Hypothalamus (tissue), 51 donors: ENCODE measurements at places on chromosomes 11 and 22.

- no peak for DNase-seq
Observed at GRCh38 chr11:76394411-76394810, 13.3 kb downstream of the GVQW3 start.

- DNase-seq = no peak
Observed at GRCh38 chr11:122229078-122229477, 113.1 kb upstream of the BLID start.

DNA sequence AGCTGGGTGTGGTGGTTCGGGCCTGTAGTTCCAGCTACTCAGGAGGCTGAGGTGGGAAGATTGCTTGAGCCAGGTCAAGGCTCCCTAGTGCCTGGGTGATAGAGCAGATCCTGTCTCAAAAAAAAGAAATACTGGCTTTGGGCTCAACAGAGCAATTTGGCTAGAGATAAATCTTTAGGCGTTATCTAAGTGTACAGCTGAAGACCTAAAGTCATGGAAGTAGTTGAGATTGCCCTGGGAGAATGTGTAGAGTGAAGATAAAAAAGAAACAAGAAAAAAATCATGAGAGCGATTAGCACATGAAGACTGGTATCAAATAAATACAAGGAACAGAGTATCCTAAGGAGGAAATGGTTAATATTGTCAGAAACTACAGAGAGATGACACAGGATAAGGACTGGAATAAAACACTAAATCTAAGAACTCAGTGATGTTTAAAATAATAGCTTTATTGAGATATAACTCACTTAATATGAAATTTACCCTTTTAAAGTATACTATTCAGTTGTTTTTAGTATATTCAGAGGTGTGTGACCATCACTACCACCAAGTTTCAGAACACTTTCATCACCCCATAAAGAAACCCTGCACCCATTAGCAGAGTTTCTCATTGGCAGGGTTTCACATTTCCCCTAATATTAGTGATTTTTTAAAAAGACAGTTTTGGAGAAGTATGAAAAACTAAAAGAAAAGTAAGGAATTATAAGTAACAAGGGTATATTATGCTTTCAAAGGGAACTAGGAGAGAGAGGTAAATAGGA is 20.7 kb downstream of the PIK3C2A start:
- no peak for DNase-seq

DNA sequence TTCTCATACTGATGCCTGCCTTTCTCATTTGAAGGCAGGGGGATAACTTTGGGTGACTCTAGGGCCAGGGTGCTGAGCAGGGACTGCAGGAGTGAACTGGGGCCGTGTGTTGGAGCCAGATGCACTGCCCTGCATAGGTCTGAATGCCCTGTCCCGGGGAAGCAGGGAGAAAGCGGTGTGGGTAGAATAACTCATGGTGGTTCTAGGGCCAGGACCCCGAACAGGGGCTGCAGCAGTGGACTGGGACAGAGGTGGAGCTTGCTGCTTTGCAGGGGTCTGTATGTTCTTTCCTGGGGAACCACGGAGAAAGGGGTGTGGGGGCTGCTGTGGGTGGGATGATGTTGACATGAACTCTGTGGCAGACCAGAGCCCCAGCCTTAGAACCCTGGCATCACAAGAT is 52.9 kb downstream of the GAB4 start:
- no peak for DNase-seq

GRCh38 chr11:122304973-122305372 is 189.0 kb upstream of the BLID start:
- DNase-seq = no peak

GRCh38 chr22:49894322-49895054 is 23.8 kb downstream of the ALG12 start:
- no peak for DNase-seq

DNA sequence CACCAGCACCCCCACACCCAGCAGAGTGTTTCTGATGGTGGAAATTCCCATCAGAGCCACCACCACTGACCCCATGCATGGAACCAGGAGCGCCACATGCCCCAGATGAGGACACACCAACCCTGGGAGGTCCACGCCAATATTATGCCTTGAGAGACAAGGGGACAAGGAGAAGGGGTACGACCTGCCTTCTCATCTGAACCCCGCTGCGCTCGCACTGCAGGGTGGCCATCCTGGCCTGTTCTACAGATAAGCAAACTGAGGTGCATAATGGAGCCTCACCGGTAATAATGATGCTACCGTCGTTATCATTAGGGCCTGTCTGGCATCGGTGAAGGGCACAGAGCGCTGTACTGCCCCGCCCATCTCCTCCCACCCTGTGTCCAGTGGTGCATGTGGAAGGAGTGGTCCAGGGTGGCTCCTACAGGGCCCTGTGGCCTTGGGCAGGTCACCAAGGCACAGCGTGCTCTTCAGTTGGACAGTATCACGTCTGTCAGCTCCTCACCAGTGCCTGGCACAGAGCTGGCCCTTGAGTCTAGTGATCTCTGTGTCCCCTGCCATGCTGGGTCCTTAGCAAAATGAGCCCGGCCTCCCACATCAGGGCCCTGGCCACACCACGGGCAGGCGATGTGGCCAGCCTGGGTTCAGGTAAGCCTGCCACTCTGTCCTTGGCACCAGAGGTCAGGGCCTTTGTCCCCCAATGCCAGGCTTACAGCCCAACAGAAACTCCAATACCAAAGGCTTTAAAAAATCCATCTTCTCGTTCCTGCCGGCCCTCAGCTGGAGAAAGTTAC is 92.2 kb downstream of the PHF21B start:
- no peak for DNase-seq

DNA sequence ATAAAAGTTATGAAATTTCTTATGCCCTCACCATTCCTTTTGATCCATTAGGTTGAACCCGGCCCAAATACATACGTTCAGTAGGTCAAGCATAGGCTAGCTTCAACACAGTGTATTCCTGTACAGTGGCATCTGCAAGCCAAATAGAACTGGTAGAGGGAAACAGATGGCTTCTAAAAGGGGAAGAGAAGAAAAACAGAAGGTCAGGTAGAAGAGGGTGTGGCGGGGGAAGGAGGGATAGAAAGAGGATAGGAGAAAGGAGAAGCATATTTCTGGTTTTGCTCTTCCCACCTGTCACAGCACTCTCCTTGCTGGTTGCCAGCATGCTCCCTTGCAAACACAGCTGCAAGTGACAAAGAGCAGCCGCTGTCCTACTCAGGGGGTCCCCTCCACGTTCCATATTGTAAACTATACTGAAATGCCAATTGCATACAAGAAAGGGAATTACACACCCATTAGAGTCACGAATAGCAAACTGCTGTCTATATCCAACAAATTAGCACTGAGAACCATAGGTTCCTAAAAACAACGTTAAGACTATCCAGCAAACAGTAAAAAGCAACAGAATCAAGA is 71.8 kb downstream of the PHF21A start:
- no peak for DNase-seq

DNA sequence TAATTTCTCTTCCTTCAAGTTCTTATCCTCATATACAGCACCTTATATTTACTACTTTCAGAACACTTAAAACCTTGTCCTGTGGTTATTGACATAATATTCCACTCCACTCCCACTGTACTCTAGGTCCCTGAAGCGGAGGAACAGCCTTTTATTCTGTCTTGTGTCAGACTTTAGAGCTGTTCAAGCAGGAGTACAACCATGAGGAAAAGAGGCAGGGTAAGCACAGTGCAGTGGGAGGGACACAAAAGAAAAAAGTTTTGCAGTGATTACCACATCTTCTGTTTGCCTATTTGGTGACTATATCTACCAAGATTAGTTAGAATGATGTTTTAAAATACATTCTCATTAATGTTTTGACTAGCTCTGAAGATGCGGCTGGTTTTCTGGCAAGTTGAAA is 122.0 kb upstream of the CEP126 start:
- no peak for DNase-seq
